SHP77 treated with DMSO at 0.1 percent for 48 hours (cell line): ENCODE measurements at places on chromosomes 16 and 17.
A peak's percentile ranks its signal among the peaks of the same experiment; 100 is the strongest.

DNA sequence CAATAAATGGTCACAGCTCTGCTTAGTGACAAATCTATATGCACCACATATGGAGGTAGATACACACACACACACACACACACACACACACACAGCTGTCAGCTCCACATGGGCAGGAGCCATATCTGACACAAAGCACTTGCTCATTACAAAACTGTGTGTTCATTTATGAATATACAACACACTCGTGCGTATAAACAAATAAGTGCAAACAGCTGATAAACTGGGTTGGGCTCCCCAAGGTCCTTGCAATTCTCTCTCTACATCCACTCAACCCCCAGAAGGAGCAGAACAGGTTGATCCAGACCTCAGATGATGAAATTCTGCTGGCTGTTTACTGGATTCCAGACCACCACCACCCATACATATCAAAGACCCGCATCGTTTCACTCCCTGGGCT is 140.7 kb downstream of the XYLT1 start:
- no peak for DNase-seq

DNA sequence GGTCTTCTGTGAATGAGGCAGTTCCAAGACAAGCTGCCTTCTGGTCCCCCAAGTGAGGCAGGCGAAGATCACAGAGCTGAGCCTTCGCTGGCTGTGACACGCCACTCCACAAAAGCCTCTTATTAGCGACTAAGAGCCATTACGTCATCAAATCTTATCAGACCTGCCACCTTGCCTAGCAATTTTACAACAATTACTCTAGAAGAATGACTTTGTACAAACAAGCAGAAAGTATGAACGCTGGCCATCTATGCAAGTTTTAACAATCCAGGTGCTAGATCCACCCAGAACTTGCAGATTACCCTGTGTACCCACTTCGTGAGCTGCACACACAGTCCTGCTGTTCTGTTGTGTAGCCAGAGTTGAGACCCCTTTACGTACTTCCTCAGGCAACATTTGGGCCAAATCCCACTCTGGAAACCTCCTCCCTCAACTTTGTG is 3.8 kb upstream of the ICAM2 start:
- DNase-seq, result no peak

GRCh38 chr17:67718325-67718941 is 697 bp downstream of the NOL11 start:
- DNase-seq, result no peak

DNA sequence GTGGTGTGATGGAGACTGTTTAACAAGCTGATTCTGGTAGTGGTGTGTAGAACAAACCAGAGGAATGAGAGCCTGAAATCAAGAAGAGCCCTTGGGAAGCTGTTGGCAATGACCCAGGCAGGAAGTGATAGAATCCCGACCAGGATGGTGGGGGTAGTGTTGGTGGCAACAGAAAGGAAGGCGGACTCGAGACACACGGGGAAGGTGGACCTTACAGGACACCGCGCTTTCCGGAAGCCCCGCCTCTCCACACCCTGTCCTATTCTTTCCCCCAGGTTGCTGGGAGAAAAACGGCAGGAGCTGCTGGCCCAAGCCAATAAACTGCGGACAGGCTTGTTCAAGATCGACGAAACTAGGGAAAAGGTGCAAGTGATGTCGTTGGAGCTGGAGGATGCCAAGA is 30.0 kb upstream of the KDM6B start:
- no peak for DNase-seq

DNA sequence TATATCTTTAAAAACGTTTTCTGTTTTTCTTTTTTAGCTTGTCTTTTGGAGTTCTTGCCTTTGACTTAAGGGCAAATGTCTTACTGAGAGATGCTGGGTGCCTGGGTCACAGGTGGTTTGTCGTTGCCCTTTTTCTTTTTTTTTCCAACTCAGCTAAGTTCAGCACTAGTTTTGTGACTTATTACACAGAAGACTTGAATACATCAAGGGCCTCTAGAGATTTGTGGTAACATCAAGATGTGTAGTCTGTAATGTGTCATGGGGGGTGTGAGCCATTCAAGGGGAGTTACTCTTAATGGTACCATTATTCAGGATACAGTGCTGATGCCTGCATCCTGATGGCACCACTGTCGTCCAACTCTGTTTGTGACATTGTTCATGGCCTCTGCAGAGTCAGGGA is 95.1 kb downstream of the PRKCA start:
- DNase-seq, result no peak

DNA sequence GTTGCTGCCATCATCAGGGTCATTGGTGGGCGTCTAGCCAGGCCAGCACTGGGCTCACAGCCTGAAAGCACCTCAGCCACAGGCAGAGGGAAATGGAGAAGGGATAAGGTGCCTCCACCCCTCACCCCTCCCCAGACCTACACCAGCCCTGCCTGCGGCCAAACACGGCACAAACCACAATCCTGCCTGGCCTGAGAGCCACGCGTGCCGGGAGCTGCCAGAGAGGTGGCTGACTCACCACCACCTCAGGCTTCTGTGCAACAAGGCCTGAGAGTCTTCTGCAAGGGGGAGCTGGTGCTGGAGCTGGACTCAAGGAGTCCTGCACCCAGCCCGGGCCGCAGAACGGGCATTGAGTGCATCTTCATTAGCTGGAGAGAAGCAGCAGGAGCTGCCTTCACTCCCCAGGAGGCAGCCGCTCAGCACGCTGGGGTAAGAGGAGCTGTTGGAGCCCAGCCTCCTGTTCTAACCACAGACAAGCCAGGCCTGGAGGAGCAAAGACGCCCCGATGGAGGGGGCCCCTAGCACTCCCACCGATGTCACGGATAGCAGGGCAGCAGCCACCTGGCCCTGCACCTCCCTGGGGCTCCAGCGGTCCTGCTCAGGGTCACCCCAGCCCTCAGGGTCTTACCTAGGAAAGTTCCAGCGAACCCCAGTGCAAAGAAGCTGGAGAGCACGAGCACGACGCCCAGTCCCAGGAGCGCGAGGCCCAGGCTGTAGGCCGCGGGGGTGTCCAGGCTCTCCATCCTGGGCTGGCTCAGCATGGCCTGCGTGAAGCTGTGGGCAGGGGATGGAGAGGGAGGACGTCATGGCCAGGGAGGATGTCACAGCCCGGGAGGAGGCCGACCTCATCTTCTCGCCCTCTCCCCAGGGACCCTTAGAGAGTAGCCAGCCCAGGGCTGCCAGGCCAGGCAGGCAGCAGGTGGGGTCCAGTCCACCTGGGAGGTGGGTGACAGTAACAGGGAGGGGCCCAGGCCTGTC is 16.0 kb upstream of the RASD1 start:
- no peak for DNase-seq

- no peak for DNase-seq
These were observed 130.3 kb downstream of the RAB11FIP4 start for GRCh38 chr17:31521632-31522283.

- no peak for DNase-seq
These were observed 98.0 kb downstream of the KPNA2 start for GRCh38 chr17:68133346-68134045.

GRCh38 chr17:67801626-67802175 is 23.6 kb upstream of the BPTF start:
- DNase-seq, result no peak

- no peak for DNase-seq
These were observed 115.4 kb downstream of the METRNL start for GRCh38 chr17:83194761-83195329.

DNA sequence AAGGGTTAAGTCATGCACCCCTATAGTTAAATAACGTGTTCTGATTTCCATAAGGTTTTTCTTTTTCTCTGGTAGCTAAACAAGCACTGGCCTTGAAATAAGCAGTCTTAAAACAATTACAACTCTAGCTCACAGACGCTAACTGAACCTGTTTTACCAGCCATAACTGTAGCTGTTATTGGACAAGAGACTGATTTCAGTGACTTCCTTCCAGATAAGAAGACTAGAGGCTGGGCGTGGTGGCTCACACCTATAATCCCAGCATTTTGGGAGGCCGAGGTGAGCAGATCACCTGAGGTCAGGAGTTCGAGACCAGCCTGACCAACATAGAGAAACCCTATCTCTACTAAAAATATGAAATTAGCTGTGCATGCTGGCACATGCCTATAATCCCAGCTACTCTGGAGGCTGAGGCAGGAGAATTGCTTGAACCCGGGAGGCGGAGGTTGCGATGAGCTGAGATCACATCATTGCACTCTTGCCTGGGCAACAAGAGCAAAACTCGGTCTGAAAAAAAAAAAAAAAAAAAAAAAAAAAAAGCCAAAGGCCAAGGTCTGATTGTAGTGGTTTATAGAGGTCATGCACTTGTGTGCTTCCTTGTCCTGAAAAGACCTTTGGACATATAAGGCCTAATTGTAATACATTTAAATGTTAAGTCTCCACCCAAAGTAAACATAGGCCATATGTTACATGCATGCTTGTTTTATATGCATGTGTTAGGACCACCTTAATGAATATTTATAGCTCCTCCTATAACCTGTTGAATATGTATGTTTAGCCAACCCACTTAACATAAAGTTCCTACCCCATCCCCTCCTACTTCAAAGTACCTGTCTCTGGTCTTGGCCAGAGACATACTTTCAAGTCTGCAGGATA is 319.5 kb upstream of the CA10 start:
- no peak for DNase-seq

- no peak for DNase-seq
These were observed 65.4 kb downstream of the C16orf78 start for GRCh38 chr16:49439050-49439449.

DNA sequence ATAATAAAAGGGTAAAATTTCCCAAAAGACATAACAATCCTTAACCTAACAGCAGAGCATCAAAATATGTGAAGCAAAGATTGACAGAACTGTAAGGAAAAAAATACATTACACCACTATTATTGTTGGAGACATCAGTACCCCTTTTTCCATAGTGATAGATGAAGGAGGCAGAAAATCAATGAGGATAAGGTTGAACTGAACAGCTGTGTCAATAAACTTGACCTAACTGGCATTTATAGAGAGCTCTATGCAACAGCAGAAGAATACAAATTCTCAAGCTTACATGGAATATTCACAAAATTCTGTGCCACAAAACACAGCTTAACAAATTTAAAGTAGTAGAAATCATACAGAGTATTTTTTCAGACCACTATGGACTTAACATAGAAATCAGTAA is 195.0 kb upstream of the ELAC2 start:
- peak; percentile 94 for DNase-seq

GRCh38 chr17:81489998-81490992 is 22.3 kb downstream of the ACTG1 start:
- DNase-seq, result no peak

- DNase-seq, result no peak
These were observed 5.1 kb downstream of the MVP start for GRCh38 chr16:29825145-29826044.

- no peak for DNase-seq
These were observed 6.1 kb downstream of the DNAI2 start for GRCh38 chr17:74280093-74280513.

- no peak for DNase-seq
These were observed 40.2 kb downstream of the MED13 start for GRCh38 chr17:62024866-62025265.

DNA sequence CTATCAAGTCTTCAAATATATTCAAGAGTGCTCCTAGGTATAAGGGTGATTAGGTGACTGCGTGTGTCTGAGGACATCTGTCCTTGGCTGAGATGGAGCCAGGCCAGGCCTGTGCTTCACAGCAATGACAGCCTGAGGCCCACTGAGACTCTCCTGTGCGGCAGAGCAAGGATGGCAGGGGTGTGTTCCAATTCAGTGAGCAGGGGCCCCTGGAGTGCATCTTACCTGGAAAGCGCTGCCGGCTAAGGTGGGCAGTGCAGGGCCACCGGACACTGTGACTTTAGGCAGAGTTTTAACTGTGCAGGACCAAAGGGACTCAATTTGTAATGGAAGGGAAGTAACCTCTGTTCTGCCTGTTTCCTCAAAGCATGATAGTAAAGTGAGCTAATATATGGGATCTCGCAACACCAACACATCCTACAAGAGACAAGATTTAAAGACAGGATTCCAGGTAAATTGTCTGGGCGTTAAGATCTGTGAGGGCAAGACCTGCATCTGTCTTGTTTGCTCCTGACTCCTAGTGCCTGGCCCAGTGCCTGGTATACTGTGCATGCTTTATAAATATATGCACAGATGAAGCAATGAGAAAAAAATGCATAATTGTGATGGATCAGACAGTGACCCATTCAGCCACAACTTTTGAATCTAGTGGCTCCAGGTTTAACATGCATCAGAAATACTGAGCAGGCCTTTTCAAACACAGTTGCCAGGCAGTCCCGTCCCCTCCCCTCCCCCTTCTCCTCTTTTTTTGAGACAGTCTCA is 86.7 kb downstream of the MRC2 start:
- DNase-seq, result no peak

DNA sequence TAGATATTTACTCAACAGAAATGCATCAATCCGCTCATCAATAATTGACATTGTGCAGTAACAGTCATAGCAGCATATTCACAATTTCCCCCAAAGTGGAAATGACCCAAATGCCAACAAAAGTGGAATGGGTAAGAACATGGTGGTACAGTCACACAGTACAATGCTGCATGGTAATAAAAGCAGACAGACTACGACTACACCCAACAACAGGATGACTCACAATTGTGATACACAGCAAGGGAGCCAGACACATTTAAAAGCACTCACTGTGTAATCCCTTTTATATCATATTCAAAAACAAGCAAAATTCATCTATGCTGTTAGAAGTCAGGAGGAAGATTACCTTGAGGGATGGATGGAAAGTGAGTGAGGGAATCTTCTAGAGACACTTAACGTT is 76.5 kb upstream of the NUDT7 start:
- DNase-seq, result no peak

GRCh38 chr17:5975661-5976060 is 94.5 kb upstream of the WSCD1 start:
- no peak for DNase-seq

GRCh38 chr17:38605841-38606645 is at the start of gene SRCIN1:
TSS of gene SRCIN1 (minus strand) at chr17:38605952. CDS start at chr17:38605705, 247 bp downstream.
- DNase-seq, result peak; percentile 33

DNA sequence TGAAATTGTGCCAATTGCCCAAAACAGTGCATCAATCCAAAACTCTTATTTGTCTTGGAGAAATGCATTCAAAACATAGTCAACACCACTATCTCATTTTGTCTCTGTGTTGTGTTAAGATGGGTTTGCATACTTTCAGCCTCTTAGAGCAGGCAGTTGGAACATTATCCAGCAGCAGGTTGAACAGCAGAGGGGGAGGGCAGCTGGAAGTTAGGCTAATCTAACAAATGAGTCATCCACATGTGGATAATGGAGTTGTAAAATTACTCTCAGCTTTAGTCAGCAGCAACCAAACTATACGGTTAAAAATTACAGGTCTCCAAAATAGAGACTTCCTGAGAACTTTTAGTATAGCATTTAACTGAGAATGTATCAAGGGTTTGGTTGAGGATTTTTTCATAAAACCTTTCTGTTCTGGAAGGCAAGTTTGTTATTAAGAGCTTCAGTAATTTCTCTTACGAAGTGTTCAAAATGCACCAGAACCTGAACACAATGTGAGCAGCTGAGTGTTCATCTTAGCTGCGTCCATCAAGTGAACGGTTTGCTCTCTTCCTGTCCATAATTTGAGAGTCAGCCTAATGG is 46.3 kb downstream of the PRKCA start:
- DNase-seq, result no peak
